Activated CD4-positive, alpha-beta memory T cell treated with anti-CD3 and anti-CD28 coated beads for 36 hours (primary cell): ENCODE measurements at places on chromosomes 13 and 19.
A peak's percentile ranks its signal among the peaks of the same experiment; 100 is the strongest.

DNA sequence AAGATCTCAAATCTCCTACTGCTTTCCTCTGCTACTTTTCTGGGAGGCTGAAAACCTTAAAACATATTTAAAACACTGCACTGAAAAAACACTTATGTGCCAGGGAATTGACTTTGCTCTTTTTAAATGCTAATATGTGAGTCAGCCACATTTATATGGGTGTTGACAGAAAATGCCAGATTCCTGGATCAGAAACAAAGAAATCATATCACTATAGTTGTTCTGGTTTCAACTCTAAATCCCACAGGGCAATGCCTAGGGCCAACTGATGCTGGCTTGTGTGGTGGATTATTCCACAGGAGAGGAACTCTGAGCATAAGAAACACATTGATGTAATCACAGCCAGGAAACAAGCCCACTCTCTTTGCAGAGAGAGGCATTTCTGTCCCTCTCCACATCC, 1439.0 kb upstream of the SPRY2 start:
- DNase-seq = no peak

DNA sequence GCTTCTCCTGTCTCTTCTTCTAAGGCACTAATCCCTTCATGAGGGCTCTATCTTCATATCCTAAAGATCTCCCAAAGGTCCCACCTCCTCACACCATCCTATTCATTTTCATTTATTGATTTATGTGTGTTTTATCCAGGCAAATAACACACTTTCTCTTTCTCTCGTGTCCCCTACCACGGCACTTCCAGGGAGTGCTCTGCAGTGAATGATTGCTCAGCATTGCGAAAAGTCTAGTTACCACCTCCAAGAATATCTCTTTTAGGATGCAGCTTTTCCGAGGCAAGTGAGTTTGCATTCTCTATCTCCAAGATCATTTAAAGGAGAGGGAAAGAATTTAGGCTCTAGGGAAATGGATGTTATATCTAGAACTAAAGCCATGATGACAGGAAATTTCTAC, 101.7 kb downstream of the MIPEP start:
- no peak for DNase-seq

DNA sequence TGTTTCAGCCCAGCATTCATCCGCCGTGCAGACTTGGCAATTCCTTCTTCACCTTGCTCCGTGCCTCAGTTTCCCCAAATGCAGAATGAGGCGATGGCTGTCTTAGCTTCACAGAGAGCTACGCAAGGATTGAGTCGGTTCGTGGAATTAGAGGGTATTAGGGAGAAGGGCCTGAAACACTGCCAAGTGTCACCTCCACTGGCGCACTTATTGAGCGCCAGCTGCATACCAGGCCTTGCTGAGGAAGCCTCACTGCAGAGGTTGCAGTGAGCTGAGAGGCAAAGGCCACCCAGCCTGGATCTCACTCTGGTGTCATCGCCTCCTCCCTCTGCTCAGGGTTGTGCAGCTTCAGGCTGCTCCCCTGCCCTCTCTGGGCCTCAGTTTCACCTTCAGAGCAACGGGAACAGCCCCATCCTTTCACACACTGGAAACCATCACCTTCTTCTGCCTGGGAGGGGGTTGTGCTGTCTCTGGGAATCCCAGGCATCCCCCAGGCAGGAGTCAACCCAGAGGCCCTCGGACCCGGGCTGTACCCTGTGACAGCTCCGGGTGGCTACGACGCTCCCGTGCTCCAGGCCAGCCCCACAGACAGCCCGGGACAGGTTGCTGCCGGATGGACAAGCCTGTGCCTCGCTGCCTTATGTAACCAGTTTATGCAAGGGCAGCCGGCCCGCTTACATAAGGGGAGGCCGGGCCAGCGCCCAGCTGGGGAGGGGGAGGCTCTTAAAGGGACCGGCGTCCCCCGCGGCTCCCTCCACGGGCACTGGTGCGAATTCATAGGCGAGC, 31.9 kb downstream of the NFIC start:
- DNase-seq = no peak

GRCh38 chr13:20391597-20392452, 133.8 kb downstream of the CRYL1 start:
- DNase-seq = no peak

DNA sequence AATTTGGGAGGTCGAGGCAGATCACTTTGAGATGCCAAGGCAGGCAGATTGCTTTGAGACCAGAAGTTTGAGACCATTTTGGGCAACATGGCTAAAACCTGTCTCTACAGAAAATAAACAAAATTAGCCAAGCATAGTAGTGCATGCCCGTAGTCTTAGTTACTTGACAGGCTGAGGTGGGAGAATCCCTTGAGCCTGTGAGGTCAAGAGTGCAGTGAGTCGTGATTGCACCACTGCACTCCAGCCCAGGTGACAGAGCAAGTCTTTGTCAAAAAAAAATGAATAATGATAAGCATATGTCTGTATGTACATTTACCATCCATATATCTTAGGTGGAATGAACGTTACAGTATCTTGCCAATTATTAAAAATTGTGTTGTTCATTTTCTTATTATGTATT, 2447.7 kb downstream of the PCDH9 start:
- DNase-seq = no peak

- peak; percentile 73 for DNase-seq
Observed at GRCh38 chr13:32645854-32646253, 59.6 kb downstream of the PDS5B start.

DNA sequence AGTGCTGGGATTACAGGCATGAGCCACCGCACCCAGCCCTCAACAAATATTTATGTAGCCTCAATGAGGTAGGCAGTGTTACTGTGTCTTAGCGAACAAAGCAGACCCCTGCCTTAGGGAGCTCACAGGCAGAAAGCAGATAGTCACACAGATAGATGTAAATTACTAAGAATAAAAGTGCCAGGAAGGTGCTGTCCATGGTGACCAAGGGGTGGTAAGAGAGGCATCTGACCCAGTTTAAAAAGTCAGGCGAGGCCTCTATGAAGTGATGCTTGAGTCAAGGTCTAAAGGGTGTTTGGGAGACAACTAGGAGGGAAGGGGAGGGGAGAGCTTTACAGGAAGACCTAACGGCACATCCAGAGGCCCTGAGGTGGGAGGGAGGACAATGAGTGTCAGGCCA, 12.4 kb upstream of the CACNG7 start:
- DNase-seq = no peak

GRCh38 chr19:52963247-52963618, 552 bp upstream of the ZNF816 start:
- DNase-seq = peak; percentile 29

- DNase-seq = peak; percentile 30
Observed at GRCh38 chr13:91133941-91134802, 213.3 kb upstream of the MIR17HG start.

DNA sequence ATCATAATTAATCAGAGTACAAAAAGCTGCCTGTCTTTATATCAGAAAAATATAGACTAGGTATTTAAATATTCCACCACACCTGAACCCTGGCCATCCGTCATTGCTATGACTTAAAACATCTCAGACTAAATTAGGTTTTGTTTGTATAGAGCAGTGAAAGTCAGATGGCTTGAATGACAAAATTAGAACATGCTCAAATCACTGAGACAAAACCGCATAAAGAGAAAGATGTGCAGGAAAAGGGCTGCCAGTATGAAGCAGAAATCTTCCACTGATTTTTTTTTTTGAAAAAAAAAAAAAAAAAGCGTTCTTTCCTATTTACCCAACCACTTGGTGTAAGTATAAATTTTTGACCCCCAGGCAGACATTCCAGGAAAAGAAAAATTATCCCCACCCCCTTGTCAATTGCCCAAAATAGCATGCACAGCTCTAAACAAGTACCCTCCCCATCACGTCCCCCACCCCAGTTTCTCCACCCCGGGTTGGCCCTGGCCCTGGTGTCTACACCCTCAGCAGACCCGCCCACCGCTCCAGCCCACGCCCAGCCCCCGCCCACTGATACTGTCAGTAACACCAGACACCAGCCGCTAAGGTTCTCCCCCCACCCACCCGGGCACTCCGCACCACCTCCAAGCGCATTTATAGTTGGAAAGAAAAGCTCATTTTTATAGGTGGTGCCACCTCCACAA, 118.6 kb downstream of the URI1 start:
- DNase-seq = no peak

- no peak for DNase-seq
Observed at GRCh38 chr19:38844093-38844686, 5.6 kb downstream of the HNRNPL start.

DNA sequence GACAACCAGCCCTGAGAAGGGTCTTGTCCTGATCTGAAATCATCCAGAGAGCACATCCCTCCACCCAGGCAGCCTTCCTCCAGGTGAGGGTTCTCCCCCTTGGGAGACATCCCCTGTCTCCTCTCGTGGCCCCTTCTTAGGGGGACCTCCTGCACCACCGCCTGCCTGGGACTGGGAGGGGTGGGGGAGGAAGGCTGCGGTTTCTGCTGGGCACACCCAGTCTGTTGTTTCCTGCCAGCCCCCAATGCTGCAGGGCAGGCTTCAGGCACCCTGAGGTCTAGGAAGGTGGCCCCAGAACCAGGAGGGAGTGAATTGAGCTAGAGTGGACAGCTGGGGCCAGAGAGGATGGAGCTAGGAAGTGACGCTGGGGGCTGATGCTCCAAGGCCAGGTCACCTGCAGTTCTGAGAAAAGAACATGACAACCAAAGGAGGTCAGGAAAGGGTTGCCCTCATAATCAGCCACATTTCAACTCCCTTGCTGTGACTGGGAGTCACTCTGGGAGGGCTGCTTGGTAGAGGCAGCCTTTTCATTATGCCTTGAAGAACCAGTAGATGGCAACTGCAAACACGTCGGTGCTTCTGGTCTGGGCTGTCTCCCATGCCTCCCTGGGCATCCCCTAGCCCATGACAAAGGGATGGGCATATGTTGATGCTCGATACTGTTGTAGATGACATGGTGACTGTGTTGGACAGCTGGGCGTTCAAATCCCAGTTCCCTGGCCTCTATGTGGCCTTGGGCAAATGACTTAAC, 1.4 kb downstream of the ARHGEF18 start:
- DNase-seq = peak; percentile 30

DNA sequence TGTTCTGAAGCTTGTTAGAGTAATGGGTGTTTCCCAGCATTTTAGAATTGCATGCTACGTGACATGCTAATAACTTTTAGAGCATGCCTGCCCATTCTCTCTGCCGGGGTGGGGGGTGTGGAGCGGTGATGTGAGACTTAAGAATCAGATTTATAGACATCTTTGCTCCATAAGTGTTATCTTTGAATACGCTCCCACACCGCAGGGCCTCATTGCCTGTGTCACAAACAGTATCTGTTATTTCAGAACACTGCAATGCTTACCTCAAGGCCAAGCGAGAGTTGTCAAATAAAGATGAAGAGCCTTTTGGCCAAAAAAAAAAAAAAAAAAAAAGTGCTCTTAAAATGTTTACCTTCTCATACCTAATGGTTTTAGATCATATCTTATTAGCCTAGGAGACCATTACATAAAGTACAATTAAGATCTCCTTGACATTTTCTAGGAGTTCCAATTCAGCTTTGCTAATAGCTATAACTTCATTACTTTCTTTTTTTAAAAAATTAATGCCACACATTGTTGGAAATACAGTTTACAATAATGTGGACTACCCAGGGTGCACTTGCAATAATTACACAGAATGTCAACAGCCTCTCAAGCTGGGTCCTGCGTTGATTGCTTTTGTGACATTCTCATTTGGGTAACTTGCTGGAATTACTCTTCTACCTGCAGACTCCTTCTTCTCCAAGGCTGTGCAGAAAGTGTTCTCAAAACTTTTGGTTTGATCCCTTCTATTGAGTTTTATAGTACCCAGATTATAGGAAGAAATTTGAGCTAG, 525.3 kb downstream of the KLF12 start:
- DNase-seq = no peak
